ENCODE measurements at places on chromosomes 2 and 18. TPM values are rescaled to one million over a fixed set of nuclear protein-coding genes. Genes with fewer than 3 reads are reported as not detected.

CTAGE1 gene
- total RNA-seq = not detected

SLC11A1 gene
- not detected for total RNA-seq

IL36RN gene
- total RNA-seq = not detected

- peak; percentile 33 for DNase-seq
Measured at GRCh38 chr2:105143467-105144151, 97.9 kb upstream of the GPR45 start.

- DNase-seq = no peak
Measured at GRCh38 chr2:120237491-120237902, 14.3 kb upstream of the TMEM185B start.

GRCh38 chr2:225725726-225726125, 326.2 kb downstream of the NYAP2 start:
- DNase-seq = no peak

DNA sequence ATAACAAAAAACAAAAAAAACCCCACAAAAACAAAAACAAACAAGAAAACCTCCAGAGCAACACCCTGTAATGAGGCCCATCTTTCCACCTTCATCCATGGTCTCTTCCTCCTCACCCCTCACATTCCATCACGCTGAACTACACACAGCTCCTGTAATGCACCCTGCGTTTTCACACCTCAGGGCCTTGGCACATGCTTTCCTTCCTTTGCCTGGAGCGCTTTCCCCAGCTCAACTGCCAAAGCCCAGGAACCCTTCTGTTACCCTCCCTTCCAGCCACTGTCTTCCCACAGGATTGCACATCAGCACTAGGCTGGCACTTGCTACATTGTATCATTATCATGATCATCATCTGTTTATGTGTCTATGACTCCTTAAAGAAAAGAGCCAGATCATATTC, 29.4 kb downstream of the TMEM247 start:
- DNase-seq = no peak

DNA sequence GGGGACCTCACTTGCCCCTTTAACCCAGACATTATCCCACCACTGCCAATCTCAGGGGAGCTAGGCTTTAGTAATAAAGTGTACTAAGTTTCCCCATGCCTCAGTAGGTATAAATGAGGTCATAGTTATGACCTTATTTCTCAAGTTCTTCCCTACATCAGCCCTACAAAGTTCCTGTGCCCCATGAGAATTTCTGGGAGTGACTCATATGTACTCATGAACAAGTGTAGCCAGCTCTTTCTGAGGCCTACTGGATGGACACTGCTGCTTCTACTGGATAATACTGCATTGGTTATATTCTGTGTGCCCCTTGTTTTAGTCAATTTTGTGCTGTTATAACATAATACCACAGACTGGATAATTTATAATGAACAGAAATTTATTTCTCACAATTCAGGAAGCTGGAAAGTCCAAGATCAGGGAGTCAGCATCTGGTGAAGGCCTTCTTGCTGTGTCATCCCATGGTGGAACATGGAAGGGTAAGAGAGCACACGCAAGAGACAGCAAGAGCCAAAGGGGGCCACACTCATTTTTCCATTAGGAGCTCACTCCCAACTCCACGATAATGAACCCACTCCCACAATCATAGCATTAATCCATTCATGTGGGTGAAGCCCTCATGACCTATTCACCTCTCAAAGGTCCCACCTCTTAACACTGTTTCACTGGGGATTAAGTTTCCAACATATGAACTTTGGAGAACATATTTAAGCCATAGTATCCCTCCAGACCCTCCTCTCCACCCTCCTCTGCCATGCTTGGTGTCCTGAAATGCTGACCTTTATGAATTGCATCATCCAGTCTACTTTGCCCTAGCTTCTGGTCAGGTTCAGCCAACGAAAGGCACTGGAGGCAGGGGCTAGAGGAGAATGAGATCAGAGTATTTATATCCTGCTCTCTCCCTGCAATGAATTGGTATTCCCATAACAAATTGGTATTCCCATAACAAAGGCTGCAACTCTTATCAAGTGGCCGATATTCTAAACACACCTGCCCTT, 25.4 kb upstream of the ST3GAL5 start:
- DNase-seq = no peak

GRCh38 chr2:169303579-169304305, 58.6 kb downstream of the LRP2 start:
- no peak for DNase-seq

DNA sequence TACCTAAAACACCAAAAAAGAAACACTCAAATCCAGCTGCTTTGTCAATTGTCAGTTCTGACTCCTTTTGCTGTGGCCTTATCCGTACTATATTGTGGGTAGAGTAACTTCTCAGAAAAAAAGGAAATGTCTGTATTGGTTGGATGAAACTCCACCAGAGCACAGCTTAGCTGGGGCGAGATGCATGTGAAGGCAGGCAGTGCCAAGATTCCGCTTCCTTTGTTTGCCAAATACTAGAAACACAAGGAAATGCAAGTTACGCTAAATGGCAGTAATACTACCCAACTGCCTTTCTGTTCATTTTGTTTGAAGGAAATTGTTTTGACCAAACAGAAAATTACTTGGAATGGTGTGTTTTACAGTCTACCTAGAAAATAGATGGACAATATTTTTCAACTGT, 10.0 kb downstream of the KLF11 start:
- DNase-seq = no peak

All from activated naive CD4-positive, alpha-beta T cell treated with anti-CD3 and anti-CD28 coated beads for 36 hours (primary cell).